Activated T-helper 2 cell treated with anti-CD3 and anti-CD28 coated beads, Interferon-gamma antibody, Interleukin-2, Interleukin-4, amounts not matched to agents 10 μg/mL and 5 μg/mL and 100 μg/mL, durations not matched to agents 14 hours and 24 hours and 36 hours (primary cell): ENCODE measurements at places on chromosomes 6 and 20.
A peak's percentile ranks its signal among the peaks of the same experiment; 100 is the strongest.

GRCh38 chr20:21613512-21613911, 92.0 kb upstream of the PAX1 start:
- H3K27me3 ChIP-seq = peaks cover 2% of the 10 kb centered on the region
- H3K4me3 ChIP-seq = no peak overlapping the region
- H3K36me3 ChIP-seq = no peaks in the 10 kb centered on the region
- H3K27ac ChIP-seq = no peak overlapping the region

- H3K4me3 ChIP-seq = no peak overlapping the region
- H3K27ac ChIP-seq = no peak overlapping the region
- peaks cover 7% of the 10 kb centered on the region for H3K4me1 ChIP-seq
Observed at GRCh38 chr20:19826179-19826914, 68.3 kb downstream of the RIN2 start.

GRCh38 chr6:119880840-119881239, 531.3 kb upstream of the MAN1A1 start:
- DNase-seq = no peak
- H3K27me3 ChIP-seq = peaks cover 2% of the 10 kb centered on the region
- H3K27ac ChIP-seq = no peak overlapping the region
- no peaks in the 10 kb centered on the region for H3K36me3 ChIP-seq
- H3K4me1 ChIP-seq = no peaks in the 10 kb centered on the region

- H3K4me1 ChIP-seq = peaks cover 26% of the 10 kb centered on the region
- peak; percentile 79 for DNase-seq
- H3K36me3 ChIP-seq = peaks cover 4% of the 10 kb centered on the region
- peak overlapping the region; percentile 77 for H3K4me3 ChIP-seq
- peak overlapping the region; percentile 5 for H3K27ac ChIP-seq
Observed at GRCh38 chr6:30102970-30103871, 9.7 kb downstream of the TRIM31 start.

DNA sequence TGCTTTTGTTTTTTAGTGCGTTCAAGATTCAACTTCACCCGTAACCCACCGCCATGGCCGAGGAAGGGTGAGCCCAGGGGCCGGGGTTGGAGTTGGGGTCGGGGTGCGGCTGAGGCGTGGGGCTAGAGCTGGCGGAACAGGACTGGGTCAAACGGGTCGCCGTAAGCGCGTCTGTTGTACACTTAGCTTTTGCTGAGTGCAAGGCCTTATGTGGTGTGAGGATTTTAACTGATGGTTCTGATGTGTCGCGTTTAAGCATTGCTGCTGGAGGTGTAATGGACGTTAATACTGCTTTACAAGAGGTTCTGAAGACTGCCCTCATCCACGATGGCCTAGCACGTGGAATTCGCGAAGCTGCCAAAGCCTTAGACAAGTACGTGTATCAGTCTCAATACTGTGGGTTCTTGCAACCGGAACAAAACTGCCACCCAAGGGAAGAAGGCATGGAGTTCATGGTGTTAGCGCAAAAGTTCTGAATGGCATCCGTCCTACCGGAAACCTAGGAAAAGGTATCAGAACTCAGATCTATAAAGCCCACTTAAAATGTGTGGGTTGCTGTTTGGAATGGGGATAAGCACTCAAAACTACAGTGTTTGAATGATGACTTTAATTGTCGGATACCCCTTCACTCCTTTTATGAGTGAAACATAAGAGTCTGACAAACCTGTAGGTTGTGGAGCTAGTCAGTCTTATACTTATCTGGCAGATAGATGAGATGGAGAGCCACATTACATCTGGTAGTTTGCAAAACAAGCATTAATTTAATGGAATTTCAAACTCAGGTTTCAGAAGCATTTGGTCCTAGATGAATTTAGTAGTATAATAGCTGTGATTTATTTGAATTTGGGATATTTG, 574 bp downstream of the RPS12 start:
- H3K4me1 ChIP-seq = peaks cover 41% of the 10 kb centered on the region
- H3K36me3 ChIP-seq = peaks cover 59% of the 10 kb centered on the region
- peaks cover 15% of the 10 kb centered on the region for H3K27me3 ChIP-seq
- DNase-seq = no peak

DNA sequence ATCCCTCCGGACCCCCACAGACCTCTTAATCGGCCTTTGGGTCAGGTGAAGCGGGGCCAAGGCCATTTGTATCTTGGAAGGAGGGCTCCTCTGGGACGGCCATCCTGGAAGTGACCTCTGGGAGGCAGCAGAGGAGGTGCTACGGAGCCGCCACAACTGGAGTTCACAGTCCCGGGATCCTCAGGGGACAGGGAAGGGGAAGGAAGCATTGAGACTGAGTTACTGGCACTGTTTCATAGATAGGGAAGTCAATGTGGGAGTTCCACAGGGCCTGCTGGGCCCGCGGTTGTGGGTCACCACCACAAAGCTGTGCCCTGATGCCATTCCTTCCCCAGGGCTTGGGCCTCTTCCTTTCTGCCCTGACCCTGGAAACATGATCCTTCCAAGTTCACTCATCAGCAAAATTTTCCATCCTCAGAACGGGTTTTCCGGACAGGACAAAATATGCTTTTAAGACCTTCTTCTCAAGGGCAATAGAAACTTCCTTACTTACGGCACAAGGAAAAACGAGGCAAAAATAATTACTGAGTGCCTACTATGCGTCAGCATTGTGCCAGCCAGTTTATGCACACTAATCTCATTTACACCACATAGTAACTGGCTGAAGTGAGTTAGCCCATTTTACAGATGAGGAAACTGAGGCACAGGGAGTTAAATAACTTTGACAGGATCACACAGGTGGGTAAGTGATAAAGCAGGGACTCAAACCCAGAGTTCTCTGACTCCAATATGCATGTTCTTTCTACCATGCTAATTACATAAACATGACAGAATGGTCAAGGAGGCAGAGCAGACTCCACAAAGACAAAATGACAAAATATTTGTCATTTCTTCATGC, 143.8 kb downstream of the UNC5CL start:
- no peaks in the 10 kb centered on the region for H3K4me1 ChIP-seq
- no peak overlapping the region for H3K4me3 ChIP-seq
- H3K27ac ChIP-seq = no peak overlapping the region
- no peaks in the 10 kb centered on the region for H3K27me3 ChIP-seq
- DNase-seq = no peak

DNA sequence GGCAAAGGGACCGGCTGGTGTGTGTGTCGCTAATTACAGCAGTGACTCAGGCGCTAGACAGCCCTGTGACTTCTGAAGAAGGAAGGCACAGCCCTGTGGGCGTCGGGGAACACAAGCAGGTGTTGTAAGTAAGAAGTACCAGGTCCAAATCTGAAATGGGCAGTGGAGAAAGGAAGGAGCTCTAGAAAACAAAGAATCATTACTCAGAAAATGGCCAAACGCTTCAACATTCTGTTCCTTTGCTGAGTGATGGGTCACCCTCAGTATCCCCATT, 106.8 kb downstream of the PXDC1 start:
- no peaks in the 10 kb centered on the region for H3K36me3 ChIP-seq
- no peak overlapping the region for H3K4me3 ChIP-seq
- no peak overlapping the region for H3K27ac ChIP-seq
- H3K27me3 ChIP-seq = peaks cover 5% of the 10 kb centered on the region
- no peak for DNase-seq

DNA sequence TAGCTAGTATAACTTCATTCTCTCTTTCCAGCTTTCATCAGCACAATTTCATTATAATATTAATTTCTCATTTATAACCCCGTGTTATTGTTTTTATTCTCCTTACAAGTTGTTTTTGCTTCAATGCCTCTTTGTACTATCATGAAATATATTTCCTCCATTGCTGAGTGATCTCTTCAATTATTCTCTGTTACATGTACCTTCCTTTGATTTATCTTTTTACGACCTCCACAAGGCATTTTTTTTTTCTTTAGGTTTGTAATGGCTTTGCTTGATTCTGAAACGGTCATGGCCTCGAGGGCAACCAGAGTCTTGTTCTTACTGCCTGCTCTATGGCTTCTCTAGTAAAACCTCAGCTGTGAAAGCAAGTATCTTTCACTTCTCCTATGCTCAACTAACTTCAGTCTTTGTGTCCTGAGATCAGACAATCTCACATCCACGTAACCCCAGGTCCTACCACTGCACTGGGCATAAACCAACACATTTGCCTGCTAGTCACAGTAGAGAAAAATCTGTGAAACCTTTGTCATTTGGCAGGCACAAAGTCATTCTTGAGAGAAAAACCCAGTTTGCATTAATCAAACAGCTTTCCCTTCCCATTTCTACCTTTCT, 119.9 kb downstream of the UST start:
- no peak overlapping the region for H3K27ac ChIP-seq
- DNase-seq = no peak
- no peaks in the 10 kb centered on the region for H3K4me1 ChIP-seq
- no peak overlapping the region for H3K4me3 ChIP-seq
- no peaks in the 10 kb centered on the region for H3K36me3 ChIP-seq
- peaks cover 7% of the 10 kb centered on the region for H3K27me3 ChIP-seq

GRCh38 chr6:44704240-44705150, 317.0 kb downstream of the CDC5L start:
- peak overlapping the region; percentile 70 for H3K27ac ChIP-seq
- H3K36me3 ChIP-seq = peaks cover 6% of the 10 kb centered on the region
- no peak overlapping the region for H3K4me3 ChIP-seq

DNA sequence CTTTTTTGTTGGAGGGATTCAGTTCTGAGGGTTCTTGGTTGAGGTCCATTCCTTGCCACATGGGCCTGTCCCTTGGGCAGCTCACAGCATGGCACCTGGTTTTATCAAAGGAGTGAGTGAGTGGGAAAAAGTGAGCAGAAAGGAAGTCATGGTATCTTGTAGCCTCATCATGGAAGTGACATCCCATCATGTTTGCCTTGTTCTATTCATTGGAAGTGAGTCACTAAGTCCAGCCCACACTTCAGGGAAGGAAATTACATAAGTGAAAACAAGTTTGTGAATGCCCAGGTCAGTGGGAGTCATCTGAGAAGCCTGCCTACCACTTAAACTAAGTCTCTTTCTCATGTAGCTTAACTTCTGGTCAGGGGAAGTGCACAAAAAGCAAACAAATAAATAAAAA, 32.8 kb upstream of the ZNFX1 start:
- no peak overlapping the region for H3K4me3 ChIP-seq
- peaks cover 9% of the 10 kb centered on the region for H3K27me3 ChIP-seq
- peak overlapping the region; percentile 21 for H3K27ac ChIP-seq
- H3K36me3 ChIP-seq = peaks cover 5% of the 10 kb centered on the region

DNA sequence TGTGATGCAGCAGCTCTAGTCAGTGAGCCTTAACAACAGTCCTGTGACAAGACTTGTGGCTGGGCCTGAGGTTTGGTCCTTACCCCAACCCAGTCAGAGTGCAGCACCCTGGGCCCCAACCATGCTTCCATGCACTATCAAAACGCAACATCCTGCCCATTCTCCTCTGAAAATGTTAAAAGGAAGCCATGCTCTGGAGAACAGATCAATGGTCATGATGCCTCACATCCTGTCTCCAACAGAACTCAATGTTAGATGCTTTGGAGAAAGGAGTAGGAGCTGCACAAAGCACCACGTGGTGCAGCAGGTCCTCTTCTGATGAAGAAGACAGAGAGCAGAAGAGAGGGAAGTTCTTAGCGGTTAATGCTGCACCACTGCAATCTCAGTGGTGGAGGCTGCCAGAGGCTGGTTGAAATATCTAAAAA, 41.9 kb downstream of the TRAM2 start:
- H3K27me3 ChIP-seq = no peaks in the 10 kb centered on the region
- DNase-seq = peak; percentile 48
- peaks cover 51% of the 10 kb centered on the region for H3K4me1 ChIP-seq
- H3K36me3 ChIP-seq = peaks cover 5% of the 10 kb centered on the region
- no peak overlapping the region for H3K4me3 ChIP-seq
- H3K27ac ChIP-seq = peak overlapping the region; percentile 82

GRCh38 chr6:88220493-88220892, 54.3 kb upstream of the CNR1 start:
- no peaks in the 10 kb centered on the region for H3K36me3 ChIP-seq
- no peak overlapping the region for H3K4me3 ChIP-seq
- no peak overlapping the region for H3K27ac ChIP-seq
- no peaks in the 10 kb centered on the region for H3K27me3 ChIP-seq
- no peaks in the 10 kb centered on the region for H3K4me1 ChIP-seq
- no peak for DNase-seq

DNA sequence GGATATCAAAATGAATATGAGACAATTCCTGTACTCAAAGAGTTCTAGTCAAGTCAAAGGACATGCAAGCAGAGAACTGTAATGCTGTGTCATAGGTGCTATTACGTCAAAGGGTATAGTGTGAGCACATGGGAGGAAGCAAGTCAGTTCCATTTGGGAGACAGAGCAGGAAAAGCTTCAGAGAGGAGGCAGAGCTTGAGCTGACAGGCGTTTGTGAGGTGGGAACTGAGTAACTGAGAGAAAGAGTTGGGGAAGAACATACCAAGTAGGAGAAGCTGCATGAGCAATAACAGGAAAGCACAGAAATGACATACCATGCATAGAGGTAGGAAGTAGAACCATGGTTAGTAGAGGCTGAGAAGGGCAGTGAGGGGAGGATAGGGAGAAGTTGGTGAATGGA, 15.2 kb upstream of the SSR1 start:
- peaks cover 1% of the 10 kb centered on the region for H3K4me1 ChIP-seq
- no peak for DNase-seq
- H3K36me3 ChIP-seq = no peaks in the 10 kb centered on the region
- peaks cover 16% of the 10 kb centered on the region for H3K27me3 ChIP-seq
- H3K4me3 ChIP-seq = no peak overlapping the region

- H3K4me1 ChIP-seq = peaks cover 5% of the 10 kb centered on the region
- H3K4me3 ChIP-seq = no peak overlapping the region
- no peaks in the 10 kb centered on the region for H3K36me3 ChIP-seq
- DNase-seq = no peak
- no peaks in the 10 kb centered on the region for H3K27me3 ChIP-seq
Observed at GRCh38 chr20:19070681-19071445, 141.6 kb upstream of the SLC24A3 start.

- H3K27me3 ChIP-seq = no peaks in the 10 kb centered on the region
- no peak overlapping the region for H3K4me3 ChIP-seq
- H3K36me3 ChIP-seq = no peaks in the 10 kb centered on the region
- DNase-seq = no peak
- H3K27ac ChIP-seq = no peak overlapping the region
Observed at GRCh38 chr6:14917109-14917910, 328.6 kb upstream of the JARID2 start.

- peaks cover 29% of the 10 kb centered on the region for H3K4me1 ChIP-seq
- peak overlapping the region; percentile 8 for H3K27ac ChIP-seq
- peak overlapping the region; percentile 88 for H3K4me3 ChIP-seq
- H3K36me3 ChIP-seq = peaks cover 11% of the 10 kb centered on the region
Observed at GRCh38 chr6:10412461-10413261, 2.2 kb downstream of the TFAP2A start.

- no peak overlapping the region for H3K4me3 ChIP-seq
- no peak for DNase-seq
- H3K27me3 ChIP-seq = peaks cover 2% of the 10 kb centered on the region
- peaks cover 25% of the 10 kb centered on the region for H3K4me1 ChIP-seq
Observed at GRCh38 chr20:44736170-44737021, 9.3 kb upstream of the KCNK15 start.

GRCh38 chr6:27977387-27977786, 20.3 kb downstream of the OR2B6 start:
- H3K36me3 ChIP-seq = no peaks in the 10 kb centered on the region
- H3K4me3 ChIP-seq = no peak overlapping the region
- H3K27ac ChIP-seq = no peak overlapping the region

DNA sequence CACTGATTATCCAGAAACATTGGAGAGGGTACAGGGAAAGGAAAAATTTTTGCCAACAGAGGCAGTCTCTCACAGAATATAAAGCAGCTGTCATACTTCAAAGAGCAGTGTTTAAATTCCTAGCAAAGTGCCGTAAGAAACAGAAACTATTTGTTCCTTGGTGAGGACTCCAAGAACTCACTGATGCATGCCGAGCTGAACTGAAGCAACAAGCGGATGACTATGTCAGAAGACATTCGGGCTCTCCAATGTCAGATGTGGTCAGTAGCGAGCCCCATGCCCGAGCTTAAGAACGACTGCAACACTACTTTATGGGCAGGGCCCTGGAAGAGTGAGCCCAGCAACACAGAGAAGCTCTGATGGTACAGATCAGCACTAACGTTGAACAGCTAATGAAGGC, 54.7 kb downstream of the OR2B6 start:
- no peak for DNase-seq
- H3K27ac ChIP-seq = no peak overlapping the region
- no peak overlapping the region for H3K4me3 ChIP-seq
- no peaks in the 10 kb centered on the region for H3K36me3 ChIP-seq
